ENCODE measurements at places on chromosomes 11 and 22.

GRCh38 chr11:15849257-15849656, 507.1 kb downstream of the SOX6 start:
- no peak for DNase-seq

DNA sequence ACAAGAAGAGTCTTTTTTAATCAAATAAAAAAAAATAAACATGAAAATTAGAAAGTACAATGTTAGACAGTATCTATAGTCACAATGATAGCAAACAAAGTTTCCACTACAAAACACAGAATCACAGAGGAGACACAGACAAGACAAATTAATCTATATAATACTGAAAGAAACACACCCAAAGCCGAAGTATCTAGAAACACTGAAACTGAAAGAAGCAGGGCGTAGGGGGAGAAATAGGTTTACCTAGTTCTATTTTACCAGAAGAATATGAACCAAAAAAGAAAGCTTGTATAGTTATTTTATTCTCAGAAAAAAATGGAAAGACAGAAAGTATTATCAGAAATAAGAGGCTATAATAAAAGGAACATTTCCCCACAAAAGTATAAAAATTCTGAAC, 27.1 kb upstream of the NUP50 start:
- no peak for DNase-seq

DNA sequence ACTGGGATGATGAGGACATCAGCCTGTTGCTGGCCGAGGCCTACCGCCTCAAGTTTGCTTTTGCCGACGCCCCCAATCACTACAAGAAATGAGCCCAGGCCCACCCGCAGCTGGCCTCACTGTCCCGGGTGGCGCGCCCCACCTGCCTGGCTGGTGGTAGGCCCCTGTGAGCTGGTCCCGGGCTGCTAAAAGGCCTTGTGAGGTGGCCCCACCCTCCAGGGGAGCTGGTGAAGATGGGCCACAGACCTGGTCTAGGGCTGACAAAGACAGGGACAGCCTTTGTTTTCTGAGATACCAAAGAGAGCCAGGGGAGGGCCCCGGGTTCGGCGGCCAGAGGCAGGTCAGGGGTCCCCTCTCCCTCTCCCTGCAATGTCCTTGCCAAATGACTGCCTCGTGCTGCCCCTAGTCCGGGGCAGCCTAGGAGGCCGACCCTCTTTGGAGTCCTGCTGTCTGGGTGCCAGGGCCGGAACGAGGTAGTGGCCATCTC, 411.1 kb downstream of the TBC1D22A start:
- no peak for DNase-seq

DNA sequence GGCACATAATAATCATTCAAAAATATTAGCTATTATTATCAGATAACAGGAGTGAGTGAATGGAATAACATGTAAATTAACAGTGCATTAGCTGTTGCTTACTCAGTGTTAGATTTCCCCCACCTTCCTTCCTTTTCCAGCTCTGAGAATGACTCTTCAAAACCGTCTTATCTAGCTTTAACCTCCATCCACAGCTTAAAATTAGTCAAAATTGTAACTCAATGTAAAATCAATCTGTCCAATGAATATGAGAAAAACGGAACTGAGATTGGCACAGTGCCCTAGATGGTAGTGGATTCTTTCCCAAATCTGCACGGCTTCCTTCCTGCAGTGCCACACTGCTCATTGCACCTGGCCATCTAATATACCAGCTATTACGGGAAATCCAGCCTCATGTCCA, 156.8 kb upstream of the BDNF start:
- no peak for DNase-seq

DNA sequence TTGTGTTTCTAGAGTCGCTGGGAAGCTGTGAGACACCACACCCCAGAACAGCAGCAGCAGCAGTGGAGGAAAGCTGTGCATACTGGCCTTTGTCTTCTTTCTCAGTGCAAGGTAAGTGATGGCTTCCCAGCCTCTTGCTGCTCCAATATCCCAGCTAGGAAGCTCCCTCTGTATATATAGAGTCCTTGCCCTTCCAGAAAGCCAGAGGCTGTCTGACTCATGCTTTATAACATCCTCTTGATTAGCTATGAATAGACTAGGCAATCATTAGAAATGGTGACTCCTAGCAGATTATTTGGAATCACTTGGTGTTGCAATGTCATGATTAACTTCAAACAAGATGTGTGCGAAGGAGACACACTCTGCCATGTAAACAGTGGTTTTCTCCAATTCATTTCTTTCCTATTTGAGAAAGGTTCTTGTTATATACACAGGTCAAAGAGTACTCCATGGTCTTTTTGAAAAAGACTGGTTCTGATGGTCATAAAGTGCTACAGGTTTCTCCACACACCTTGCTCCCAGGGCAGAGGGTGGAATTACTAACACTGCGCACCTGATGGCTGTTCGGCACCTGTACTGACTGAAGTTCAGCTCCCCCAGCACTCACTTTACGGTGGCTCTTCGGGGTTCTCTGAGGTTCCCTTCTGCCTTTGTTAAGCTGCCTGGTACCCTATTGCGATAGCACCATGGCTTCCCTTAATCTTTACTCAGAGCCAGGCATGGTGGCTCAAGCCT, at the start of gene MMP1:
TSS of gene MMP1 (minus strand) at position 149 of the 735 bp plus-strand sequence. CDS start at position 81, 68 bp downstream.
- peak; percentile 90 for DNase-seq

DNA sequence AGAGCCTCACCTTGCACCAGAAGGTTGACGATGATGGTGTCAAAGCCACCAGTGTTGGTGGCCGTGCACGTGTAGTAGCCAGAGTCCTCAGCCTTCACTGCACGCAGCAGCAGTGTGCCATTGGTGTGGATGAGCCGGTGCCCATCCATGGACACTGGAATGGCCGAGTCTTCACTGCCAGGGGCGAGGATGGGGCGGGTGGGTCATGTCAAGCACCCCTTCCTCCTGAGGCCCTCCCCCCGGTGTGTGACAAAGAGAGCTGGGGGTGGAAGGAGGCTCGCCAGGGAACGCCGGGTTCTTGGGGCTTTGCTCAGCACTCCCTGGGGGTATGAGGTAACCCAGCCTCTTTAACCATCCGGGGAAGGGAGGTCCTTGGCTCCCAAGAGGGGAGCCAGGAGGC, 111.6 kb downstream of the CEP164 start:
- DNase-seq: no peak

DNA sequence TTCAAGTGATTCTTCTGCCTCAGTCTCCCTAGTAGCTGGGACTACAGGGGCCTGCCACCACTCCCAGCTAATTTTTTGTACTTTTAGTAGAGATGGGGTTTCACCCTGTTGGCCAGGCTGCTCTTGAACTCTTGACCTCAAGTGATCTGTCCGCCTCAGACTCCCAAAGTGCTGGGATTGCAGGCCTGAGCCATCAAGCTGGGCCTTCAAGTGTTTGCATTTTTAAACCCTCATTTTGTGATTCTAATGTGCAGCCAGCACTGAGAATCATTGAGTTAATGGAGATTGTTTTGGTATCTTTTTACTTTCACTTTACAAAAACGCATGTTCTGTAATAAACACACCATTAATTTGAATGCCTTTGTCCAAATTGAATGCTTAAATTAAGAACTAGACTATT, 3.4 kb downstream of the TYR start:
- DNase-seq: no peak

DNA sequence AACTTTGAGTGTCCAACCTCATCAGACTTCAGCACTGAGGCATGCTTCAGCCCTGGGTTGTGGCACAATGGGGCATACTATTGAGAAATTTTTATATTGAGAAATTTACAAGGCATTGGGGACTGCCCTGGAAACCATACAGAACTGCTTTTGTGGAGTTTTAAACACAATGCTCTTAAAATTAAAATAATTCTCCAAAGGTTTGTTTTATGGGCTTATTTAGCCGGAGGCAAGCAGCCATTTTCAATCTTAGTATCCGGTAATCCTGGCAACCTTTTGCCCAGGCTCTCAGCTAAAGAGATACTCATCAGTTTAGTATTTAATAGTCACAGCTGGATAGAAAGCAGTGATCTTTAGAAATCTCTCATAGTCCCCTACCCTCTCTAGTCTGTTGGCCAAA, 3.1 kb upstream of the EXPH5 start:
- DNase-seq: no peak

- no peak for DNase-seq
Measured at GRCh38 chr11:128187835-128188234, 399.5 kb downstream of the ETS1 start.

DNA sequence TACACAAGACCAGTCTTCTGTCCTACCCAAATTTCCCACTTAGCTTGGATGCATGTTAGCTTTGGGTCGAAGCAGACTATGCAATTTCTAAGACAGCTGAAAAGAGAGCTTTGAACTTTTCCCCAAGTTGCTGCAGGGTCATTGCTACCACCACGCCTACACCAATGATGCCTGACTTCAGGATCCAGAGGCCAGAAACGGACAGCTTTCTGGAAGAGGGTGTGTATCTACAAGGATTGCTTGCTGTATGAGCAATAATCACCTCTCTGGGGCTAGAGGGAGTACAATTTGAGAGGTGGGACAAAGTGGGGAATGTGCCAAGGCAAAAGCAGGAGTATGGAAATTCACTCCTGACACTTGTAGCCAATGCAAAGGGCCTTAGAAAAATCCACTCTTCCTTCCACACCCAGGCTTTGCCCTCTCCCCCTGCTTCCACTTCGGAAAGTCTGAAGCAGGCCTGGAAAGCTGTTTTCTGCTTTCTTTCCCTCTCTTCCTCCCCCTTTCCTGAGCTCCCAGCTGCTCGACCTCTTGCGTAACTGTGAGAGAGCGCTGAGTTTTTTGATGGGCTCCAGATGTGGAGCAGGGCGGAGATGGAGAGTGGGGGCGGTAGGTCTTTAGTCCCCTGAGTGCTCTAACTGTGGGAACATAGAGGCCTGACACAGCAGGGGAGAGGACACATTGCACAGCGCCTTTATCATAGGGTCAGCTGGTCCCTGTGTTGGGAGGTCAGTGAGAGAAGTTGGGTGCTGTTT, 2.1 kb upstream of the PHLDB1 start:
- no peak for DNase-seq

DNA sequence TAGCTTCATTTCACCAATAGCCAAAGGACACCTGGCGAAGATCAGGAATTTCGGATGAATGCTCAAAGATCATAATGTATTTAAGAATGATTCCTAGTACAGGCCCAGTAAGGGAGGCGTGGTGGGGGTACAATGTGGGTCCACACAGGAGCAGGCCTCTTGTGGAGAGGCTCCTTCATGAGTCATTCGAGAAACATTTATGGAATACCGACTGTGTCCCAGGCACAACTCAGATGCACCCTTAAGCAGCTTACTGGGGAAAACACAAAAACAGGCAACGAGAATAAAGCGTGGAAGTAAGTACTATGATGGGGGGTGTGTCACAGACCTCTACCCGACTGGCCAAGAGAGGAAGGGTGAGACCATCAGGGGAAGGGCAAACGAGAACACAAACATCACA, 44.5 kb downstream of the SMCO4 start:
- peak; percentile 10 for DNase-seq

- no peak for DNase-seq
Measured at GRCh38 chr11:72456651-72457050, 22.3 kb upstream of the CLPB start.

DNA sequence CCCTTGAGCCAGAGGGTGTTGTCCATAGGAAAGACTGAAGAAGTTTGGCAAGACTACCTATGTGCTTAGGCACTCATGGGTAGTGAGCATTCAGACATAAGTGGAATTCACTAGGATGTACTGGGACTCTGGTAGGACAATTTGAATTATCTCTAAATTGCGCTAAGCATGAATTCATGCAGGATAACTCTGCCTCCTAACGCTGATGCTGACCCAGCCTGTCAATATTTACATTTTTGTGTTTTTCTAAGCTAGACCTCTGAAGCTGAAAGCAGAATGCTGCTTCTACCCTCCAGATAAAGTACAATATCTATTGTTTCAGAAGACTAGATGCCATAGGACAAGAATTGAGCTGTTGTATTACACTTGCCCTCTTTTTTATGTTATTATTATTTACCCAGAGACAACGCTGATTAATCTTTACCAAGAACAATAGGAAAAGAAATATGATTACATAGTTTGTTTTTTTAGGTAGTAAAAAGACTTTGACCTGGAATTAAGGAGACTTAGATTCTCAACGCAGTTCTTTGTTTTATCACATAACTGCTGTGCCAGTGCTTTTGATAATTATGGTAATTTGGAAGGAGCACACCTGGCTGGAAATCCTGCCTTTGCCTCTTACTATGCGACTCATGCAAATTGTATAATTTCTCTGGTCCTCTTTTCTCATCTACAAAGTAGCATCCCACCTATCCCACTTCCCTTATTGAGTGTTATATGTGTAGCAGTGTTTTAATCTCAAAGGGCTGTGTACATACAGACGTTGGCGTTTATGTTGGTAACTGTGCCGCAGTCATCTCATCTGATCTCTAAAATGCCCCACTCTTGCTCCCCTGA, 21.2 kb upstream of the GRAMD1B start:
- no peak for DNase-seq

GRCh38 chr11:114307524-114308203, 11.5 kb downstream of the NNMT start:
- peak; percentile 91 for DNase-seq

GRCh38 chr11:66277471-66278362, at the start of gene CNIH2:
CNIH2 (plus strand) TSS chr11:66278175; CDS start chr11:66278457, 282 bp downstream.
- DNase-seq: peak; percentile 18

DNA sequence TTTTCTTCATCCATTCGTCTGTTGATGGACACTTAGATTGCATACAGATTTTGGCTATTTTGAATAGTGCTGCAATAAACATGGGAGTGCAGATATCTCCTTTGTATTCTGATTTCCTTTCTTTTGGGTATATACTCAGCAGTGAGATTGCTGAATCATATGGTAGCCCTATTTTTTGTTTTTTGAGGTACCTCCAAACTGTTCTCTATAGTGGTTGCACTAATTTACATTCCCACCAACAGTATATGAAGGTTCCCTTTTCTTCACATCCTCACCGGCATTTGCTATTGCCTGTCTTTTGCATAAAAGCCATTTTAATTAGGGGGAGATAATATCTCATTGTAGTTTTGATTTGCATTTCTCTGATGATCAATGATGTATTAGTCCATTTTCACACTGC, 96.1 kb downstream of the PRR5L start:
- no peak for DNase-seq

Data from dermis blood vessel endothelial cell (primary cell).